ENCODE measurements at places on chromosomes 3 and 15.

DNA sequence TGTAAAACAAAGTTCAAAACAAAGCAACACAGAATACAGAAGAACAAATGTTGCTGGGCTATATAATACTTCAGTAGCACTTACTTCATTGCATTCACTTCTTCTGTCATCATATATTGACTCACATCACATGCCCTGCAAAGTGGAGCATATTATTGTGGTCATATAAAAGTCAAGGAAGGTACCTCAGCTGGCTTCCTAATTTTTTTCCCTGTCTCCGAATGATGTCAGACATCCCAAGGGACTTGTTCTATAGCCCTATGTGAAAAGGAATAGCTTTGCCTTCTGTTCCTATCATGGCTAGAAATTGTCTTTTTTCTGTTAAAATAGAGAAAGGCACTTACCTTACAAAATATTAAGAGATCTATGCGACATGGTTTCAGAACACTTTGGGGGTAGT, 109.4 kb downstream of the LRTM1 start:
- no peak for DNase-seq

DNA sequence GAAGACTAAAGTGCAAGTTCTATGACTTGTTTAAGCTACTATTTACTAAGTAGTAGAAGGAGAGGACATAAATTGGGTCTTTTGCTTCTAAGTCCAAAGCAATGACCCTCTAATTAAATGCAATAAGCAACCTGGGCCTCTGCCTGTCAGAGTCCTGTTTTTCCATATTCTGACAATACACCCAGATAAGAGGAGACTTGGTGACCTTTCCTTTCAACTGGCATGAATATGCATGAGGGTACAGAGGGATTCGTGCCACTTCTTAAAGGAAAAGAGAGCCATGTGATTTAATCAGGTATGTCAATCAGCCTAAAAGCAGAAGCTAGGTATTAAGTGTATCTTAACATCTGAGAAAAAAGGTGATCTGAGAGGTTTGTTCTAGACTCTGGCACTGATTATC, 50.7 kb upstream of the FGF7 start:
- no peak for DNase-seq

GRCh38 chr3:45437383-45437782, 49.0 kb downstream of the LARS2 start:
- DNase-seq = no peak

DNA sequence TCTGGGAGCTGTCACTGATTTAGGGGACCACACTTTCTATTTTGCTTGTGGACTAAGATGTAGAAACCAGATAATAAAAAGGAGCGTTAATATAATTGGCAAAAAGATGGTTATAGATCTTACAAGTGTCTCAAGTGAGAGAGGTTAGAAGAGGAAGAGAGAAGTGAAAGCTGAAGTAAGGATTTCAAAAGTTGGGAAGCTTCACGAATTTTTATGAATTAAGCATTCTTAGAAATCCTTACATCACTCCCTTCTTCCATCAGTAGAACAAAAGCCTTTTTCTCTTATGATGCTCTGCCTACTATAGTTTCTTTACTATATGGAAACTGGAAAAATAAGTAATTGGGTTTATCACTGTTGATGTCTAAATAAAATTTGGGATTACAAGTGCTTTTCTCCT, 146.5 kb downstream of the FNDC3B start:
- no peak for DNase-seq

DNA sequence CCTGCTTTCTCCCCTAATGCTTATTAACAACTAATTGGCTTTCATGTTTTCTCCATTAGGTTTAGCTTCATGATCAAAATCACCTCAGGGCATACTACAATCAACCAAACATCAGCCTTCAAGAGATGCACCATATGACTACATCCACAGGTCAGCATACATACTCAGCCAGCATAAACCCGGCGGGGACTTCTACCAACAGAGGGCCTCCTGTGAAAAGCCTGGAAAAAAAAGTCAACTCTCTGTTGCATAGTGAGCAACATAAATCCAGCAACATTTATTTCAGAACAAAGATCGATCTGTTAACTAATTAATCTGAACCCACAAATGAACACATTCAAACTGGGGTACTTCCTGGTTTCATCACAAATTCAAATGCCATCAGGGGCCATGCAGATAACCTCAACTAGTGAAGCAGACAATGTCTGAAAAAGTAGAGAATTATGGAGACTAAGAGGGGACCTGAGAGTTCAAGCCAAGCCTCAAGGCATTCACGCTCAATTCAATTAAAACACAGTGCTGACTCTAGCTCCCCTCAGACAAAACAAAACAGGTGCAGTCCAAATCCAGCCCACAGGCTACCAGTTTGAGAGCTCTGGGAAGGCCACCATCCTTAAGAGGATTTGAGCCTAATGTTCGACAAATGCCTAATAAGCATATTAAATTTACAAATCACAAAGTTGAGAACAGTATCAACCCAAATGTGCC, 124.5 kb downstream of the MAGI1 start:
- no peak for DNase-seq

DNA sequence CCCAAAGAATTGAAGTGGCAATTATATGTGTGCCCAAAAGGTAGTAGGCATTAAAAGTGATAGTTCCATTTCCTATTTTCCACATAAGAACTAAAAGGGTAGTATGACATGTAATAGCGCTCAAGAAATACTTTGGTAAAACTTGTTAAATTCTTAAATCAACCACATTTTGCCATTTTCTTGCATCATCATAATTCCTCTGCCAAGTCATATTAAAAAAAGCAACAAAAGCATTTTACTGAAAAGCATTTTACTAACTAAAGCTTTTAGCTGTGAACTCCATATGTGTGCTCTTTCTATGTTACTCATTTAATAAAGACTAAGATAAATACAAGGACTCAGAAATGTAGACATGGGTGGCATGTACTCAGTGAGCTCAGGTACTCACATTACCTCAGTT, 70.1 kb downstream of the GPR160 start:
- no peak for DNase-seq
